ENCODE measurements at places on chromosomes 11 and 22.

DNA sequence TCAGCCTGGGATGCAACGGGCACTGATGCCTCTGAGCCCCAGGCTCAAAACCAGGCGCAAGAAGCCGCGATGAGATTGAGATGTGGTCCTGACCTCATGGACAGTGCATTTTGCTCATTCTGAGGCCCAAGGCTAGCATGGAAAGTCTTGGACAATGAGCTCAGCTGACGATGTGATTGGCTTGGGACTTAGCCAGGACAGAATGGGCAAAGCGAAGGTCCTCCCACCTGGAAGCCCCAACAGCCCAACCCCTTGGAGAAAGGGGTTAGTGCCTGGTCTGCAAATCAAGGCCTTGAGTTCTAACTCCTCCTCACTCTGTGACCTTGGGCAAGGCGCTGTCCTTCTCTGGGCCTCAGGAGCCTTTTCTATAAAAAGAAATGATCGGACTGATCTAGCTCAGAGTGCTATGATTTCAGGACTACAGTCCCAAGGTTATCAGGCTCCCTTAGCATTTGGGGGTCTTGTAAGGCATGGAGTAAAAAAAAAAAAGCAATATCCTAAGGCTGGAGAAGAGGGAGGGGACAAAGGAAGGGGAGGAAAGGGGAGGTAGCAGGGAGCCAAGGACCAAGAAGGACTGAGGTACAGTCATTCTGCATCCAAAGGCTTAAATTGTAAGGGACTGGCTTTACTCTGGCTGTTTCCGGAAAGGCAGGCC lies 2.7 kb downstream of the SLC43A3 start:
- DNase-seq, result no peak

DNA sequence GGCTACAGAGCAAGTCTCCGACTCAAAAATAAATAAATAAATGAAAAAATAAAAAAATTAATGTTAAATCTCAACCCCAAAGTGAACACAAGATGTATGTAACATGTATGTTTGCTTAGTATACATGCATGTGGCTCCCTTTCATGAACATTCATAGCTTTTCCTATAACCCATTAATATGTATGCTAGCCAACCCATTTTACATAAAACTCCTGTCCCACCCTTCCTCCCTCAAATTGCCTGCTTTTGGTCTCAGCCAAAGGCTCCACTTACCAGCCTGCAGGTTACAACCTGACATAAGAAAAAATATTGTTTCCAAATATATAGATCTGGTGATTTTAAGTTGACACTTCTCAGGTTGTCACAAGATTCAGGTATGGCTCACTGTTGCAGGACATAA lies 3.7 kb upstream of the FOLR1 start:
- no peak for DNase-seq

GRCh38 chr22:30015846-30016245 lies 64.4 kb upstream of the HORMAD2 start:
- peak; percentile 81 for DNase-seq

GRCh38 chr11:10492084-10492483 lies 37.0 kb downstream of the AMPD3 start:
- DNase-seq, result no peak

DNA sequence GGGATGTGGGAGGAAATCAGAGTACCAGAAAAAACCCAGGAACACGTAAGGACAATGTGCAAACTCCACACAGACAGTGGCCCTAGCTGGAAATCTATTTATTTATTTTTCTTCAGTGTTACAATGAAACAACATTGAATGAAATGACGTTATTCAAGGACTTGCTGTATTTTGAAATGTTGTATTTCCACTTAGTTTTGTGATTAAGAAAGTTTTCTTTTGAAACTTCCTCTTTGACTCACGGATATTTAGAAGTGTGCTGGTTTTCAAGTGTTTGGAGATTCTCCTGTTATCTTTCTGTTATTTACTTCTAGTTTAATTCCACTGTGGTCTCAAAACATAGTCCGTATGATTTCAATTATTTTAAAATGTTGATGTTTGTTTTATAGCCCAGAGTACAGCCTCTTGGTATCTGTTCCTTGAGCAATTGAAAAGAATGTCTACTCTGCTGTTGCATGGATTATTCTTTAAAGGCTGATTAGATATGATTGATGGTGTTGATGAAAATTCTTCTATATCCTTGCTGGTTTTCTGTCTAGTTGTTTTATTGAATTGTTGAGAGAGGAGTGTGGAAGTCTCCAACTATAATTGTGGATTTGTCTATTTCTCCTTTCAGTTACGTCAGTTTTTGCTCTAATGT lies 141.0 kb downstream of the ARHGAP20 start:
- DNase-seq, result no peak

- no peak for DNase-seq
Observed at GRCh38 chr22:17870407-17870806, 96.1 kb upstream of the BID start.

- peak; percentile 94 for DNase-seq
Observed at GRCh38 chr11:101914738-101915426, at the start of gene CEP126. CEP126 (plus strand) TSS chr11:101915010; CDS start chr11:101915285, 275 bp downstream.

DNA sequence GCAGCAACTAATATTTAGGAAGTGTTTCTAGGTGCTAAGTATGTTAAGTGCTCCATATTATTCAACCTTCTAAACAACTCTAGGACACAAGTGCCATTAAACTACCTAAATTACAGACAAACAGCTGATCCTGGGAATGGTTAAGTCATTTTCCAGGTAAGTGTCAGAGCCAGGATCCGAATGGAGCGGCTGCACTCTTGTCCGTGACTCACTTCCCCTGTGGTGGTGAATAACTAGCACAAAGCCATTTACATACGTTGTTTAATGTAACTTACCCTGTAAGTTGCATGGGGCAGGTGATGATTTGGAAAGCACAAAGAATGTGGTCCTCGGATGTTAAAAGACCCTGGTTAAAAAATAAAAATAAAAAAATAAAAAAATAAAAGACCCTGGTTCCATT lies 8.8 kb upstream of the PRG2 start:
- DNase-seq, result no peak

- DNase-seq, result peak; percentile 78
Observed at GRCh38 chr11:62081378-62082291, 42.2 kb upstream of the INCENP start.

DNA sequence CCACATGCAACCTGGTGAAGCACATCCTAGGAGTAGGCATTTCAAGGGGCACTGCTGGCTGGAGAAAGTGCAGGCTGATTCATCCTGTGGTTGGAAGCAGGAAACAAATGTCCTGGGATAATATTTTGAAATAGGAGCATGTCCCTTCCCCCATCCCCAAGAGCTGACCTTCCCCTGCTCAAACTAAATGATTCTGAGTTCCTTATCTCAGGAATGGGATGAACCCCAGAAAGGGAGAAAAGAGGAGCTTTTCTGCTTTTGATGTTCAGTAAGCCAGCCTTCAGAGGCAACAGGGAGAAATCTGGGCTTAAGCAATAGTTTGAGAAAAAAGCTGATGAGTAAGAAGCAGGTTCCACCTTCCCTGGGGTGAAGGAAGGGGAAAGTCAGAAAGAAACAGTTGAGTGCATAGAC lies 19.5 kb upstream of the SPON1 start:
- no peak for DNase-seq

GRCh38 chr22:50548921-50549790 lies 3.5 kb downstream of the KLHDC7B start:
- DNase-seq, result no peak

DNA sequence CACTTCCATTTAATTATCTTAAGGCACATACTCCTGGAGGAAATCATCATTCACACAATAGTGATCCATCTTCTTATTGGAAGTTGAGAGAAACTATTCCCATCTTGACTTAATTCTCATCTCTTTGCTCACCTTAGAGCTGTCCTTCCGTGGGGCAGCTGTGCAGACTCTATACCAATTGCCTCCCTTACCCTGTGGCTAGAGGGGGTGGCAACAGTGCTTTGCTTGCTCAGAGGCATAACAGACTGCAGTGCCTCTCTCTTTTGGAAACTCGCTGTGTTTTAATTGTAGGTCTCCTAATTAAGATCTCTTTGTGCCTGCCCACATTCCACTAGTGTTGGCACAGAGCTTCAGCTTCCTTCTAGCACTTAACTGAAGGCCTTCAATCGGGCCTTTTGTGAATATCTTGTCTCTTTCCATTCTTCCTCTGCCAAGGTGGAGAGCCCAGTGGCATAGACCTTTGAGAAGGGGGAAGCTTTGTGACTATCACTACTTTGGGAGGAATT lies 5.5 kb downstream of the KMT2A start:
- no peak for DNase-seq

DNA sequence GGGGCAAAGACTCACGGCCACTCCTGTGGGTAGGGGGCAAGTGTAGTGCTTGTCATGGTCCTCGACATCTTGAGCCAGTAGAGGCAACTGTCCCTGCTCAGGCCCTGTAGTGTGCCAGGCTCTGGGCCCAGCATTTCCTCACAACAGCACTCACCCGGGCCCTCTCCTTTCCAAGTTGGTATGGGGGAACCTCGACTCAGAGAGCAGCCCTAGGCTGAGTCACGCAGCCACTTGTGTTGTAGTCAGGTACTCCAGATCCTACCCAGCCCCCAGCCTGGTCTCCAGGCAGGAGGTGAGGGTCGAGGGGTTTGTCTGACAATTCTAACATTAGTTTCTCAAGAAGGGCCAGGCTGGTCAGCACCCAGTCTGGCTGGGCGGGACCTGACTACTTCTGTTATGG lies 4.1 kb downstream of the RELT start:
- no peak for DNase-seq

DNA sequence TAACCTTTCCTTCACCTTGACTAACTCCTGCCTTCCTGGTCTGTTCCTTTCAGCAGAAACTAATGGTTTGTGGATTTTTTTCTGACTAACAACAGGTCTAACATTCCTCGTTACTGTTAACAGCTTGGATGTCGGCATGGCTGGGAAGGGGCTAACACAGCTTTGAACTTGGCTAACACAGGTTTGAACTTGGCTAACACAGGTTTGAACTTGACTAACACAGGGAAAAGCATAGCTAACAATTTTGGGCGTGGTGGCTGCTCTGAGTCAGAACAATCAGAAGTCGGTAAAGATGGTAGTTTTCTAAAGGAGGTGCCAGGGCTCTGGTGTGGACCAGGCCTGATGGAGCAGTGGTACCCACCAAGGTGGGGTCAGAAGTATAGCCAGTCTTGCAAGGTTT lies 16.1 kb downstream of the MIAT start:
- DNase-seq, result no peak

DNA sequence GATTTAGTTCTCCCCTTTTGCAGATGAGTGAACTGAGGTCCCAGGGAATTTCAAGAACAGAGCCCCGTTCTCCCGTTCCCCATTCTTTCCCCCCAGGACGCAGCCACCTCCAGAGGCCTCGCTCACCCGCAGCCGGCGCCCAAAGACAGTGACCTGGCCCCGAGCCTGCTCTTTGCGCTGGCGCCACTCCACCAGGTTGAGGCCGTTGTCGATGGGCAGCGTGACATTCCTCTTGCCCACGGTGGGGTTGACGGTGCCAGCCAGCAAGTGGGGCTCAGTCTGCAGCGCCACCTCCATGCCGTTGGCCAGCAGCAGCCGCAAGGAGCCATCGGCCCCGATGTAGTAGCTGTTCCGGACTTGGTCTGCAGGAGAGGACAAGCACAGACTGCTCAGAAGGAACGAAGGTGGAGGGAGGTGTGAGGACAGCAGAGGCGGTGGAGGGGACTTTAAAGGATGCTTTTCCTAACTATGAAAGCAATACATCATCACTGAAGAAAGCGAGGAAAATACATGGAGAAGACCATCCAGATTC lies 101.4 kb upstream of the NARS2 start:
- no peak for DNase-seq

DNA sequence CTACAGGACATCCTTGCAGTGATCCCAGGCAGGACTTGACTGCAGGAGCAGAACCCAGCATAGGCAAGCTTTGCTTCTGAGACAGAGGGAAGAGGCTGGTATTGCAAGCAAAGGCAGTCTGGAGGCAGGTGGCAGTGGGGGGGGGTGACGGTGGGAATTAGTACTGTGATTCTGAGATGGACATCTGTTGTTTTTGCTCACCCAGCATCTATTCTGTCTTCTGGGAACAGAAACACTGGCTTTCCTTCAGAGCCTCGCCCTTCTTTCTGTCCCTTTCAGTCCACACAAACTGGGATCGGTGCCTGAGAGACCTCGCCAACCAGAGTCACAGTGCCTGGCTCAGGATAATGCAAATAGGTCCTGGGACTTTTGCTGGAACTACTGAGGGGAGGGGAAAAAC lies 31.2 kb upstream of the RASL10A start:
- no peak for DNase-seq

GRCh38 chr11:47394322-47395222 lies 13.8 kb upstream of the SLC39A13 start:
- DNase-seq, result no peak

GRCh38 chr11:14499178-14499559 lies 442 bp downstream of the COPB1 start:
- DNase-seq, result peak; percentile 22

DNA sequence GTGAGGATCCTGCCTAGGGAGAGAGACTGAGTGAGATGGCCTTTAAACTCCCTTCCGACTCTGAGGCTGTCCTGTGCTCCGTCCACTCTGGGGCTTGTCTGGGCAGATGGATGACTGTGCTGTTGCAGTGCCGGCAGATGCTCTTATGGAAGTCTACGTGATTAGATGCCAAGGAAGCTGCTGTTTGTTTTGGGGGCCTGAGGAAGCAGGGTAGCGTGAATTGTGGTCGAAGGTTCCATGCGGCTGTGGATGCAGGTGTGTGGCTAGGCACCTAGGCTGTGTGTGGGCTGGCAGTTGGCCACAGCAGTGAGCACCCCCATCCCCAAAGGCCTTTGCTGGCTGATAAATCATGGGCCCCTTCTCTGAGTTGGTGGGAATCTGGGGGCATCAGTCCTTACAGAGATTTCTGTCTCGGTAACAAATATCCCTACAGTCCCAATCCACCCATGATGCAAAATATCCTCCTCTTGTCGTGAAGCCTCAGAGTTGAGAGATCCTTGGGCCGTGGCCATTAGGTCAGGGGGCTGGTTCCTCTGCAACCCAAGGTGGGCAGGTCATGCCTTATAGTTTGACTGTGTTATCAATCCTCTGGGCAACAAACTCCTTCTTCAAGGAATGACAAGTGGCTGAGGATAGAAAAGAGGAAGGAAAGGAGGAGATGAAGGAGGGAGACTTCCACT lies 31.2 kb downstream of the AMPD3 start:
- DNase-seq, result no peak

DNA sequence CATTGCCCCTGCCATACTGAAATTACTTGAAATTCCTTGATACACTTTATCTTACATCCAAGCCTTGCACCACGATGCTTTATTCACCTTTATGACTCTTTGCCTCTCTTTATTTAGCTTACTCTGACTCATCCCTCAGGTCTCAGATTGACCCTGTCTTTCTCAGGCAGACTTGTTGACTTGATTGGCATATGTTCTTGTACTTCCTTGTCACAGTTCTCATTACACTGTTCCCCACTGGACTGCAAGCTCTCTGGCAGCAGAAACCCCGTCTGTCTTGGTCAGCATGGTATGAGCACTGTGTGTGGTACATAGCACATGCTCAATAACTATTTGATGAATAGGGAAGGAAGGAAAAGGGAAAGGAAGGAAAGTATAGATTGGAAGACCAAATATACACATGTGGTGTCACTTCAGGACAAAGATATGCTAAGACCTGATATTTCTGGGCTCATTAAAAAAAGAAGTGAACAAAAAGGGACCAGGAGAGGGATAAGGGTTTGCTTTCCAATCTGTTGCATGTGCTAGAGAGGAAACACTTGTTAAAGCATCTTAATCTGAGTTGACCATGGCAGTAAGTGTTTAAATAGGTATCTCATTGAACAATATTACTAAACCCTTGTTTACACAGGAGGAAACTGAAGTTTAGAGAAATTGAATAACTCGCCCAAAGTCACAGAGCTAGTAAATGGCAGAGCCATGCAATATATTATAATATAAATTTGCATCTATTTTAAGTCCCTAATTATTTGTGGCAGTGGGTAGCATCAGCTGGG lies 7.2 kb downstream of the LYVE1 start:
- no peak for DNase-seq

All from AG08396 (cell line).